ENCODE measurements at places on chromosomes 11 and 22.
A peak's percentile ranks its signal among the peaks of the same experiment; 100 is the strongest.

- no peak for DNase-seq
Measured at GRCh38 chr11:23404225-23405160, 544.2 kb upstream of the CCDC179 start.

- no peak for DNase-seq
Measured at GRCh38 chr11:125950178-125950490, 4.3 kb downstream of the VSIG10L2 start.

DNA sequence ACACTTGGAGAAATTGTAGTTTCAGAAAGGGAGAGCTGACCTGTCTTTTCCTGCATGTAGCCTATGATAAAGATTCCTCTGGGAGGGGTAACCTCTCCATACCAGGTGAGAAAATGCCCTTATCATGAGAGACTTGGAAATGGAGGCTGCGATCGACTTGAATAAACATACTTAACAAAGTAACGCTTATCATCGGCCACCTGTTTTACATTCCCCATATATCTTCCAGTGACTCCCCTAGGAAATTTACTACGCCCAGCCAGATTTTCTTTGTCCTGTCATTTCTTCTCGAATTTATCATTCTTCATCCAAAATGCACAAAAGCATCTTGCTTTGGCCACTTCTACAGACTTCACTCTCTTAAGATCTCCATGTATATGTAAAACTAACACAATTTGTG is 143.5 kb downstream of the CCDC81 start:
- no peak for DNase-seq

- DNase-seq, result no peak
Measured at GRCh38 chr22:25669253-25670069, 72.5 kb upstream of the MYO18B start.

- no peak for DNase-seq
Measured at GRCh38 chr22:46547179-46547882, 9.9 kb upstream of the CELSR1 start.

- DNase-seq, result no peak
Measured at GRCh38 chr11:7186190-7186589, 65.5 kb upstream of the SYT9 start.

- DNase-seq, result no peak
Measured at GRCh38 chr11:47786373-47786772, 19.2 kb upstream of the FNBP4 start.

DNA sequence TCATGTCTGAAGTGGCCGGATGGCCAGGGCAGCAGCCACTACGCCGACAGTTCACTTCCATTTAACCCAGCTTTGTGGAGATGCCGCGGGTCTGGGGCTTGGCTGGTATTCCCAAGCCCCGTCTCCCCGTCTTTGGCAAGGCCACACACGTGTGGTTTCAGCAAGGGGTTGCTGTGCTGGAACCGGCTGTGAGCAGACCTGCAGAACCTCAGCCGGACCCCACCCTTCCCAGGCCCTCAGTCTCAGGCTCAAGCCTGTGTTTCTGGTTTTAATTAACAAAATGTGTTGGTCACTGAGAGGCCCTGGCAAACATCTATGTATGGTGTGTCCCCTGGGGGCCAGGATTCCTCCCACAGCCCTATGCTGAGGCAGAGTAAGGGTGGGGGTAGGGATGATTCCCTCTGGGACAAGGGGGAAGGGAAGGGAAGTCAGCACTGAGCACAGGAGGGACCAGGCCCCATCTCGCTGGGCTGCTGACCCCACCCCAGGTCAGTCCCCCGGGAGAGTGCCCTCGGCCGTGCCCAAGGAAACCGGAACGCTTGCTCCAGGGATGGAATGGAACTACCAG is 9.3 kb downstream of the OSBPL5 start:
- no peak for DNase-seq

- no peak for DNase-seq
Measured at GRCh38 chr11:11703885-11704284, 82.1 kb upstream of the GALNT18 start.

DNA sequence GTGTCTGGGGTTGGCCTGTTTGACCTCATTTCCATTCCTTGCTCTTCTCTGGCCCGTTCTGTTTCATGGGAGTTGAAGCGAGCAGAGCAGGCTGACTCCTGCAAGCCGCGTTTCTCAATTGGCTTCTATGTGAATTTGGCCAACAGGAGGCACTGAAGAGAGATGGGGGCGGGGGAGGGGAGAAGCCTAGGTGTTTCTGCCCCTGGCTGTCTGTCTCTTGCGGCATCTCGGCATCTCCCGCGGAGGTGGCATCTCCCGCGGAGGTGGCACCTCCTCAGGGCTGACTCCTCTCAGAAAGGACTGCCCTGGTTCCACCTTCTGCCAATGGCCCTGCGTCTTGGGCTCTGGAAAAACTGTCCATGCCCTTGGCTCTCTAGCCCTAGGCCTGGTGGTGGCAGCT is 125.6 kb upstream of the CSNK2A3 start:
- no peak for DNase-seq

GRCh38 chr11:10480760-10481159 is 25.7 kb downstream of the AMPD3 start:
- DNase-seq, result no peak

GRCh38 chr11:134659882-134660281 is 247.8 kb upstream of the B3GAT1 start:
- no peak for DNase-seq

- no peak for DNase-seq
Measured at GRCh38 chr11:80432057-80432456, 991.2 kb upstream of the TENM4 start.

- DNase-seq, result peak; percentile 68
Measured at GRCh38 chr11:131668500-131669400, 298.3 kb downstream of the NTM start.

DNA sequence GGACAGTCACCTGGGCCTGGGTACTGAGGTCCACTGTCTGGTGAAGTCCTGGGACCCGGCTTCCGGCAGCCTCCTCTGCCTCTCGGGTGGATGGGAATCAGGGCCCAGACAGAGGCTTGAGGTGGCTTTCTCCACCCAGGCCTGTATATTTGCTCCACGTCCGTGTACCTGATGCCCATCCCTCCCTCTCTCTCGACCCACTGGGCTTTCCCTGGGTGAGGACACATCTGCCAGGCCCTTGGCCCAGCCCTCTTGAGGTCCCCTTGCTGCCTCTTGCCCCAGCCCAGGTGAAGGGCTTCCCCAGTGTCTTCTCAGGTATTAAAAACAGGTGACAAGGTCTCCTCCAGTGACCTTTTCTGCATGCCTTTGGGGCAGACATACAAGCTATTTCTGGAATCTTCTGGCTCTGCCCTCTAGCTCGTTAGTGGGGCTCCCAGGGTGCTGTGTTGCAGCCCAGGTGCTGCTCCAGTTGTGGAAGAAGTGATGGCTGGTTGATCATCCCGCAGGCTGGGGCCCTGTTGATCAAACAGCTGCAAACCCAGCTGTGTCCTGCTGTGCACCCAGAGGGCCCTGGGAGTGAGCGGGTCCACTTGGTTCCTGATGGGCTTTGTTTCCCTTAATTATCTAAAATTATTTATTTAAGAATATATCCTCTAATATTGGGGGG is 25.5 kb upstream of the ACR start:
- no peak for DNase-seq

GRCh38 chr11:34609850-34610249 is 11.0 kb upstream of the EHF start:
- DNase-seq, result no peak

DNA sequence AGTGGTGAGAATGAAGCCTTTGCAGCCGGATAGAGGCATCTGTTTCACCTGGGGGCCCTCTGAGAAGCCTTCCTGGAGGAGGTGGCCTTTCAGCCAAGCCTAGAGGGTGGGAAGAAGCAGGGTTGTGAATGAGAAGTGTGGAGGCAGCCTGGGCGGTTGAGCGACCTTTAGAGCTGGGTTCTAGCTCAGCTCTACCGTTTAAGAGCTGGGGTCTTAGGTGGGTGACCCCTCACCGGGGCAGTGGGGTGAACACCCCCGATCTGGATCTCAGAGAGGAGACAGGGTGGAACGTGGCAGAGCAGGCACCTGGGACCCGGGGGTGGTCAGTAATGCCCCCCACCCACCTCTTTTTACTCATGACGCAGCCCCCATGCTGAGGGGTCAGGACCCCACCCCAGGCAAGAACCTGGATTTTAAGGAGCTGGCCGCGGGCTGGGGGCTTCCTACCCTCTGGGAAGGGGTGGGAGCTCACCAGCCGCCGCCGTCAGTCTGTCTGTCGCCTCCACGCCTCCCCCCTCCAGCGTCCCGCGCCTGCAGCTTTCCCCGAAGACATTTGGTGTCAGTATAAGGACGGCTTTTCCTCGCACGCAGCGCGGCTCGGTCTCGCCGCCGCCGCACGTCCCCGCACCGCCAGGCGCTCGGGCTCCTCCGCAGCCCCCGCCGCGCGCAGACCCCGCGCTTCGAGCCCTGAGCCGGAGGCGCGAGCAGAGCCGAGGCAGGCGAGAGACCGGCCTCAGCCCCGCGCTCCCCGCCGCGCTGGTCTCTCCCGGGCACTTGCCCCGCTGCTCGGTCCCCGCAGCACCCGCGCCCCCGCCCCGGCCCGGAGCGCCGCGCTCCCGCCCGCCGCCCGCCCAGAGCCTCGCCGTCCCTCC is 13.3 kb upstream of the CACNA1I start:
- peak; percentile 66 for DNase-seq

- DNase-seq, result no peak
Measured at GRCh38 chr11:60184824-60185511, 2.1 kb upstream of the MS4A6A start.

DNA sequence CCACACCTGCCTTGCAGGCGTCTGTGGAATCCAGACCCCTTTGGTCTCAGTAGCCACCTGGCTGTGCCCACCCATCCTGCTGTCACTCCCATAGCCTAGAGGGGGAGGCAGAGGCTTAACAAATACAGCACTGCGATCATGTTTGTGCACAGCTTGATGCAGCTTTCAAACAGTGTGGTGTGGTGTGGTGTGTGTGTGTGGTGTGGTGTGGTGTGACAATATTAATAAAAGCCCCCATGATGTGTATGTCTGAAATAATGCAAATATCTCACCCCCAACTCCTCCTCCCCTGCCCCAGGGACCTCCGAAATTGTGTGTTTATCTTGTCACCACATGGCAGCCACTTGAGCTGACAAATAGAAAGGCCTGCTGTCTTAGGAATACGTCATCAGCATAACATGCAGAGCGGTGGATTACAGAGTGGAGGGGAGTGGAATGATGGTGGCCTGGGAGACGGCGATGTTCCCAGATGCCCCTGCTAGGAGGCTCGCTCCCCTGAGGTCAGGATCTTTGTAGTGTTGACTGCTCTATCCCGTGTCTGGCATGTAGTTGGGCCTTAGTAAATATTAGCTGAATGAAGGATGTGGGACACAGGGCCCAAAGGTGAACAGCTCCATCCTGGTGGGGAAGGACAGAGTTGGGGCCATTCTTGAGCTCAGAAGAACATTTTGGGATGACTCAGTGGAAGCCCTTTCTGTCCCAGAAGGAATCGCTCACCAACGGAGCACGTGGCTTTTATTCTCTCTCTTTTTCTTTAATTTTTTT is 2.8 kb downstream of the PDXP start:
- peak; percentile 64 for DNase-seq

DNA sequence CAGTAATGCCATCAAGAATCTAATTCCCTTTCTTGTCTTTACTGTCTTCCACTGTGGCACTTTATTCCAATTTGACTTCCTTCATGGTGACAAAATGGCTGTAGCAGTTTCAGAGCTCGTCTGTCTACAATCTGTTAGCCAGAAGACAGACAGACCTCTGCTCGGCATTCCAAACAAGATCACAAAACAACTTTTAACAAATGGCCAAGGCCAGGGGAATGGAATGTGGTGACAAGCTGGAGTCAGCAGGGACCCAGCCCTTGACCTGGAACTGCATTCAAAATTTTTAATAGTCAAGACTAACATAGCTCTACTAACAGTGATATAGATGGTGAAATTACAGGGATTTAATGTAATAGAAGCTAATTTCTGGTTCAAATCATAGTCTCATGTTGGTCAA is 637.2 kb downstream of the ETS1 start:
- no peak for DNase-seq

GRCh38 chr11:124405581-124405980 is 6.8 kb upstream of the OR8B3 start:
- DNase-seq, result no peak

- no peak for DNase-seq
Measured at GRCh38 chr22:41834005-41834944, 1.4 kb downstream of the SREBF2 start.

DNA sequence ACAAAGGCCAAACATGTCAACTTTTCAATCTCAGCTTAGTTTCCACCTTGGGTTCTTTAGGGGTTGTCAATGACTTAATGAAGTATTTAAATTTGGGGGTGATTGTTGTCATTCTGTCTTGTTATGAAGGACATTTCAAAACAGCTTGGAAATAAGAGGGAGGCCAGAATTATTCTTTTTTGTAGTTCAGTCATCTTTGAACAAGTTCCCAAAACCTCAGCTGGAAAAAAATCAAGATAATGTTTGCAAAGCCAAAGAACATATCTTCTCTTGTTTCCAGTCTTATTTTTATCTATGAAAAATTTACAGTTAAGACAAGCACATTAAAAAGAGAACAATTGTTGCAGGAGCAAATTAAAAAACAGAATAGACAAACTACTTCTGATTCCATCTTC is 612.8 kb downstream of the INSC start:
- DNase-seq, result no peak

DNA sequence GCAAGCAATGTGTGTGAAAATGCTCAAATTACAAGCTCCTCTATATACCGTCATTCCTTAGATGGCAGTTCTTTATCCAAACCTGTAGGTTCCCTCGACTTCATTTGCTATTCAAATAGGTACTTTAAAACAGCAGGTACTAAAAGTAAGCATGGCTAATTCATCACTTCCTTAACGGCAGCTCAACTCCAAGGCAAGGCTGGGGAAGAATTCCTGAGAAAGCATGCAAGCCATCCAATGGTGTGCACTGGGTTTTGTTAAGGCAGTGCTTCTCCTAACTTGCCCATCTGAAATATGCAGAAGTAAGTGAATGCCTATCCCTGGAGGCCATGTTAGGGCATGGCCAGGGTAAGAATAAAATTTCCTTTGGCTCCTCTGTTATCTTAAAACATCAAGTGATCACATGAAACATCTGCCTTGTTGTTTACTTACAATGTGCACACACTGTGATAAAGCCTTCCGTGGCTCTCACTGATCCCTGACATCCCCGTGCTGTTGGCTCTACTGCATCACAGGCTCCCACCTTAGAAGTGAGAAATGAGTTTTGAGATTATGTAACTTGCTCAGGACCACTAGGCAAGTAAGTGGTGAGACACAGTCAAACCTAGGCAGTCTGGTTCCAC is 52.1 kb downstream of the SMCO4 start:
- no peak for DNase-seq

- no peak for DNase-seq
Measured at GRCh38 chr11:88131764-88132470, 43.3 kb downstream of the RAB38 start.

GRCh38 chr11:63680834-63681320 is 423 bp upstream of the RTN3 start:
- DNase-seq, result no peak

Data from HEK293T (cell line).